ENCODE measurements at places on chromosomes 1 and 21.
A peak's percentile ranks its signal among the peaks of the same experiment; 100 is the strongest.

GRCh38 chr1:151626740-151627334 lies 15.0 kb downstream of the SNX27 start:
- DNase-seq, result no peak

GRCh38 chr1:26284597-26285347 lies 4.9 kb downstream of the SH3BGRL3 start:
- DNase-seq, result peak; percentile 96

DNA sequence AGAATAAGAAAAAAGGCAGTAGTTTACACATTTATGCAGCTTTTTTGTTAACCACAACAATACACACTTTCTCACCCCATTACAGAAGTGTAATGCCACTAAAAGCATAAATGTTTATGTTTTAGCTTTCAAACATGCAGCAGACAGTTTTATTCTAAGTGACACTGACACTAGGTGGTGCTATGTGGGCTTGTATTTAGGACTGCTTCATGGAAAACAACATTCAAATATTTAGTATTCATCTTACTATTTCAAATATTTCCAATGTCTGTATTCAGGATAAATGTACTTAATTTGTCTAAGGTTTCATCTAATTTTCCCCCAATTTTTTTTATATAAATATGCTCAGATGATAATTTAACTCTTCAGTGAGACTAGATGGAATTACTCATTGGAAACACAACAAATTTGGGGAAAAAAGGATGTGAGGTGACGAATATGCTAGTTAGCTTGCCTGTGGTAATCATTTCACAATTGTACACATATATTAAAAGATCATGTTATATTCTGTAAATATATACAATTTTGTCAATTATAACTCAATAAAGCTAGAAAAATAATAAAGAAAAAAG lies 71.4 kb downstream of the USP1 start:
- no peak for DNase-seq

- peak; percentile 47 for DNase-seq
These were observed at the start of gene BTBD19 for GRCh38 chr1:44808063-44808937. TSS of gene BTBD19 (plus strand) at chr1:44808523. CDS start at chr1:44808821, 298 bp downstream.

DNA sequence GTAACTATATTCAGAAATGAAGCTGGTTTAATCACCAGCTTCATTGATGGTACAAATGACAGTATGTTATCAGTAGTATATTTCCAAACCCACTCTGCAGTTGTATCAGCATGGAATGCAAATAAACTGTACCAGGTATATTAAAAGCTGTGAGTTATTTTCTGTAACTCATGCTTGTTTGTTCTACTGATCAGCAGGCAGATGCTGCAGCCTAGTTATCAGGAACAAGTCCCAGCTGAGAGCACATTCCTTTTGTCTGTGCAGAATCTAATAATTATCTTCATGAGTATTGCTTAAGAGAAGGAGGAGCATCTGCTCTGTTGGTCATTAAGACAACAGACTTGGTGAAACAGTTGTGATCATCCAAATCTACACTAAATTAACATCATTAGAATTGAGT lies 1331.1 kb downstream of the MRPL39 start:
- no peak for DNase-seq

- DNase-seq, result no peak
These were observed 51.3 kb upstream of the IVNS1ABP start for GRCh38 chr1:185368313-185368855.
